Suppressor macrophage treated with lipopolysaccharide for 1 hour (primary cell): ENCODE measurements at places on chromosomes 12 and 14.

GRCh38 chr14:59919570-59920377, at the start of gene LRRC9:
LRRC9 (plus strand) TSS chr14:59920144.
- no peak for DNase-seq

DNA sequence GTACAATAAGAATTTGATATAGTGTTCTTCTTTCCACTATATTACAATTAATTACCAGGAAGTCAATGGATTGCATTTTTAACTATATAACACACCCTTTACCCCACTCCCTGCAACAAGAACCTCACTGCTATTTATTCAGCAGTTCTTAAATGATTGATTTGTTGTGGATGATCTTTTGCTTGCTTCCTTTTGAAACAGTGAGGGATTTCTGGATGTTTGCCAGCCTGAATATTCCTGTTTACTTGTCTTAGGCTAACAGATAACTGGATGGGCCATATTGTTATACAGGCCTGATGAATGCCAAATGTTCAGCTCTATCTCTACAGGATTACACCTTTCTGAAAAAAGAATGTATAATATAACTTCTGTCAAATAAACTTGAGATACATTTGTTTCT, 497.6 kb downstream of the APAF1 start:
- DNase-seq, result no peak

GRCh38 chr12:26340649-26341048, 145.3 kb downstream of the SSPN start:
- DNase-seq, result peak; percentile 91

- peak; percentile 78 for DNase-seq
Observed at GRCh38 chr12:52007158-52007921, 594 bp downstream of the TAMALIN start.

GRCh38 chr12:5497329-5498053, 65.6 kb downstream of the NTF3 start:
- DNase-seq, result peak; percentile 8
